ENCODE measurements at places on chromosomes 11 and 22.
A peak's percentile ranks its signal among the peaks of the same experiment; 100 is the strongest.

DNA sequence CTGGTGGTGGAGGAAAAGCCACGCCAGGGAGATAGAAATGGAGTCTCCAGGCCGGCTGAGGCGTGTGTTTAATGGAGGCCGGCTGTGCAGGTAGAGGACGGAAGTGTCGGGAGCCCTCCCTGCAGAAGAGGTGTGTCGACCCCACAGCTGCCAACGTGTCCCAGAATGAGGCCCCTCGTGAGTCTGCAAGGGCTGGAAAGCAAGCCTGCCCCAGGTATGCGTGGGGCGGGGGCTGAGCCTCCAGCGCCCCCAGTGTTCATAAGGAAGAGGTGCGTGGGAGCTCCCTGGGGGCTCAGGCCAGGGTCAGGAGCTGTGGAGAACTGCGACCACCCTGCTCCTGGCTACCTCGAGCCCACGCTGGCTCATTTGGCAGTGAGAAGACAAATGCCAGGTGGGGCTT is 38.0 kb upstream of the JAM3 start:
- DNase-seq = no peak

- no peak for DNase-seq
Measured at GRCh38 chr22:20182365-20182764, 31.5 kb upstream of the CCDC188 start.

DNA sequence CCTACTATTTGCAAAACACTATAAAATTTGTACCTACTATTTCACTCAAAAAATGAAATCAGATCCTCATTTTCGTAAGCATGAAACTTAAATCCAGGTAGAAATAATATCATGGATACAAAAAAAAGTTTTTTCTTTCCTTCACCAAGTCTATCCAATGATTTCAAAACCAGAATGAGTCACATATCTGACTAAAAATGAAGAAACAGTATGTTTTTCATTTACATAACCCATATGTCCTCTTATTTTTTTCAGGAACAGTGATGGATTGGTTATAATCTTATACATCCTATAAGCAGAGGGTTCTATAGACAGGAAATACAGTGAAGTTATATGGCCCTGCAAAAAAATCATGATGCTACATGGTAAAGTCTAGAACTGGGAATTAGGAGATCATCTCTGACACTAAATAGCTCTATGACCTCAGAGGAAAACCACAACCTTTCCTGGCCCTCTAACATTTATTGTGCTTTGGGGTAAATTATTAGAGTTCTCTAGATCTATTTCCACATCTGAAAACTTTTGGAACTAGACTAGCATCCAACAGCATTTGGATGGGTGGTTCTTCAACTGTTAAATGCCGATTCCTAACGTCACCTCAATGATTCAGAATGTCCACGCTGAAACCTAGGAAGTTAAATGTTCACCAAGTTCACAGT is 10.9 kb downstream of the MTMR2 start:
- DNase-seq = no peak

- no peak for DNase-seq
Measured at GRCh38 chr22:42327462-42328129, 57.1 kb upstream of the TCF20 start.

DNA sequence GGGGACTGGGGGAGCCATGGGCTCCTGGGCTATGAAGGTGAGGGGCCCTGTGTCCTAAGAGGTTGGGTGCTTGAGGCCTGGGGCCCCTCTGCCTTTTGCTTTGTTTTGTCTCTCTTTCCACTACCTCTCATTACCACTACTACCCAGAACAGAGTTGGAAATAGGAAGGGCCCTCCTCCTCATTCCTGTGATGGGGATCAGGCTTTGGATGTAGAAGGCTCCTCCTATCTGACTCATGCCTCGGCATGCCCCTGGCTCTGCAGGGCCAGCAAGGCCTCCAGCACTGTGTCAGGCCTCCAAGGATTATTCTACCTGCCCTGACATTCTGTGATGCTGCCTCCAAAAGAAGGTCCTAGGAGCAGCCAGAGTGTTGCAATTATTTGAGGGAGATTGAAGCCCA is 766 bp downstream of the IZUMO1R start:
- no peak for DNase-seq

- DNase-seq = no peak
Measured at GRCh38 chr22:17060126-17060525, 24.7 kb upstream of the IL17RA start.

- DNase-seq = no peak
Measured at GRCh38 chr11:12276831-12277475, 100.4 kb upstream of the PARVA start.

DNA sequence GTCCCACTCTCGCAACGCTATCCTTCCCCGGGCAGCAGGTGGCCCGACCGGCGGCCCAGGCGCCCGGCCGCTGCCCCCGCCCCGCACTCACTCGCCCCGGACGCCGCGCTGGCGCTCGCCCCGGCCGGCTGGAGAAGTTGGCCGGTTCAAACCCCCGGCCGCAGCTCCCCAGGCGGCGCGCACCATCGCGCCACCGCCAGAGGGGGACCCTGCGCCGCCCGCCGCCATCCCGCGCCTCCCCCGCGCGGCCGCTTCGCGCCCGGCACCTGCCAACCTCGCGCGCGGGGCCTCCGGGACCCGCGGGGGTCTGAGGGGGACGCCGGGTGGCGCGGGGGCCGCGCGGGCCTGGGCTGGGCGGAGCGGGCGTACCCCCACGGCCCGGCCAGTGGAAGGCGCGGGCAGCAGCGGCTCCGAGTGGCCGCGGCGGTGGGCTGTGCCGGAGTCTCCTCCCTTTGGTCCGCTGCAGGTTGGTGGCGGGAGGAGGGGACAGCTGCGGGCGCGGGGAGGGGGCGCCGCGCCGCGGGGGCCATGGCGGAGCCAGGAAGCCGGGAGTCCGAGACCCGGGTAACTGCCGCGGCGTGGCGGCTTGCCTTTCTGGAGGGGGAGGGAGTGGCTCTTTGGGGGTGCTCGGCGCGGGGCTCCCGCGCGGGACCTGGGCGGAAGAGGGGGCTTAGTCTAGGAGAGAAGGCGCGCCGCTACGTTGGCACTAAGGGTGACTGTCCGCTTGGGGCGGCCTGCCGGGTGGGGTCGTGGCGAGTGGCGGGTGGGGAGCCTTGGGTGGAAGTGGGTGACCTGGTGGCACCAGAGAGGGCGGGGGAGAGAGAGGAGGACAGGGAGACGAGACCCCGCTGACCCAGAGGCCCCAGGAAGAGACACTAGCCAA is at the start of the genes MPST and TST:
MPST (plus strand) TSS at position 434 of the 883 bp plus-strand sequence; CDS start at position 529, 95 bp downstream.
TST (minus strand) TSS at position 139 of the 883 bp plus-strand sequence. CDS start 715 bp downstream, outside the sequence.
- DNase-seq = peak; percentile 15

DNA sequence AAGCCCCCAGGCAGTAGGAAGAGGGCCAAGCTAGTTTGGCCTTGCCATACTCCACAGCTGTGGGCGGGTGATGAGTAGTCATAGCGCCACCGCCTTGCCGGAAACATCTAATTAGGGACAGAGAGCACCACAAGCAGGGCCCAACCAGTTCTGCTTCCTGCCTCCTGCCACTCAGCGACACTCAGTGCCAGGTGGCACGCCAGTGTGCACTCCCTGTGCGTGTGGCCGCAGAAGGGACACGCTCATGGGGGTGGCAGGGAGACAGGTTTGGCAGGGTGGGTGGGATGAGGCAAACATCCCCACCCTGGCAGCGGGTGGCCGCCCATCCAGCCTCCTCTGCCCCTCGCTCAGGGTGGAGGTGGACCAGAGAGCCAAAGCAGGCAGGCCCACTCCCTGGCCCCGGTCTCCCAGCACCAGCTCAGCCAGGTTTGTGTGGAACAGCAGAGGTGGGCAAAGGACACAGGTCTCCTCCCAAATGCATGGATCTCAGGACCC is 4.9 kb downstream of the OVOL1 start:
- DNase-seq = peak; percentile 37

GRCh38 chr11:96339706-96340554 is 3.1 kb downstream of the MAML2 start:
- DNase-seq = no peak

- DNase-seq = no peak
Measured at GRCh38 chr11:133895551-133895950, 50.2 kb upstream of the SPATA19 start.

DNA sequence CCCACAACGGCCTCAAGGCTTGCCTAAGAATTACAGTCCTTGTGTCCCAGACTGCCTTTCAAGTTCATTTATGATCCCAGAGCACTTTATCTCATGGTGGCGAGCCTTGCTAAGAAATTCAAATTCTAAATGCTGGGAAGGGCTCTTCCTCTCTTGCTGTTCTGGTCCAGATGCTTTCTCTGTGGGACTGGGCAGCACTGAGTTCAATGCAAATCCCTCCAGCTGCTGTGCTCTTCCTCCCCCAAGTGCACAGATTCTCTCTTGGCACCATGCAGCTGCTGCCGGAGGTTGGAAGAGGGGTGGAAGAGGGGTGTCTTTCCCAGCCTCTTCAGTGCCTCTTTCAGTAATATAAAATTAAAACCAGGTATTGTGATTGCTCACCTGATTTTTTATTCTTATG is 828.0 kb downstream of the DLG2 start:
- DNase-seq = no peak

DNA sequence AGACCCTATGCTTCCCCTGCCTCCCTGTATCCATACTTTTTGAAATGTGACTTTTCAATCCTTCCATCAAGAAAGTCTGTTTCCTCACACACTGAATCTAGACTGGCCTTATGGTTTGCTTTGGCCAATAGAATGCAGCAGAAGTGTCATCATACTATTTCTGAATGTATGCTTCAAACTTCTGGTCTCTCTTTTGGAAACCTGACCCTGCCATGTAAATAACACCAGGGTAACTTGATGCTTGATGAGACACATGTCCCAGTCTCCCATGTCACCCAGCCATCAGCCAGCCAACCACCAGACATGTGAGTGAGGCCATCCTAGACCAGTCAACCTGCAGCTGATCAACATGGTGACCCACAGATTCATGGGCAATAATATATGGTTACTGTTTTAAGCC is 29.7 kb upstream of the CAVIN3 start:
- no peak for DNase-seq

DNA sequence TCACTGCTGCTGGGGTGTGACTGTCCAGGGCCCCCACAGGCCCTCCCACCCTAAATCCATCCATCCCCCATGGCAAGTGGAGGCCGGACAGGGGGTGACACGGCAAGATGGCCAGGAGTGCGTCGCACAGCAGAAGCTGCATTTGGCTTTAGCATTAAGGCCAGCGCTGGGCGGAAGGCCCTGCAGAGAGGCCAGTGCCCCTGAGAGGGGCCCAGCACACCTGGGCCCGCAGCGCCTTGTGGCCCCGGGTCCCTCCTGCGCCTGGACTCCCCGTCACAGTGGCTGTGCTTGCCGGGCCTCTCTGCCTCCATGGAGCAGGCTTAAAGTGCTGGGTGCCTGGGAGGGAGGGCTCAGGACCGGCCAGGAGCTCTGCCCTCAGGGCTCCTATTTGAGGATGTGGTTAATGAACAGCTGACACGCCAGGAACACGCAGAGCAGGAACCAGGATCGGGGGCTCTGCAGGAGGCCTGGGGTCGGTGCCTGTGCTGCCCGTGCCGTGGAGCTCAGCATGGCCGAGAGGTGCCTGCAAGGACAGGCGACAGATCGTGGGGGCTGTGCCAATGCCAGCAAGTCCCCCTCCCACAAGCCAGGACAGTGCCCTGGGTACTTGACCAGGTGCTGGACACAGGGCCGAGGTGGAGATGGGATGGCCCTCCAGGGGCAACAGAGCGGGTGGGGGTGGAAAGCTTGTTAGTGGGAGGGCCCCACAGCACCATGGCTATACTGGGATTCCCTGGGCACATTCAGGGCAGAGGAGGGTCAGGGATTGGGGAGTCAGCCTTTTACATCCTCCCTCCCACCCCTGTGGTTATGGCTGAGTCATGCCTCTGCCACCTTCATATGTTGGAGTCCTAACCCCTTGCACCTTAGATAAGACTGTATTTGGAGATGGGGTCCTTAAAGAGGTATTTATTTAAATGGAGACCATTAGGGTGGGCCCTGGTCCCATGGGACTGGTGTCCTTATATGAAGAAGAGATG is 30.9 kb upstream of the CARS1 start:
- DNase-seq = no peak

GRCh38 chr11:127028648-127029047 is 28.1 kb upstream of the KIRREL3 start:
- no peak for DNase-seq

DNA sequence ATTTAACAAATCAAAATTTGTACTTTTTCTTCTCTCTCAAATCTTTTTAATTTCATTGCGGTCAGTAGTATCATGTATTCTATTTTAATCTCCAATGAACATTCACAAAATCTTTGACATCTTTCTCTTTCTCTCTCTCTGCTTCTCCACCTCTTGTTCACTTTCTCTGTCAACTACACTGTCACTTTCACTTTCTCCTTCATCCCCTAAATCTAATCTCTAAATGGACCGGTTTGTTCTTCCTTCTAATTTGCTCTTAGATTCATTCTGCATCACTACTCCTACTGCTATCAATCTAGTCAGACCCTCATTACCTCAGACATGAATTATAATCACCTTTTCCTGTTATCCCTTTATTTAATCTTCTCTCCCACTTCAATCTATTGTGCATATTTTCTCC is 18.6 kb downstream of the CCDC73 start:
- no peak for DNase-seq

GRCh38 chr11:64627371-64627770 is 36.4 kb downstream of the SLC22A12 start:
- DNase-seq = no peak

GRCh38 chr11:76638270-76639197 is 32.0 kb downstream of the LRRC32 start:
- no peak for DNase-seq

DNA sequence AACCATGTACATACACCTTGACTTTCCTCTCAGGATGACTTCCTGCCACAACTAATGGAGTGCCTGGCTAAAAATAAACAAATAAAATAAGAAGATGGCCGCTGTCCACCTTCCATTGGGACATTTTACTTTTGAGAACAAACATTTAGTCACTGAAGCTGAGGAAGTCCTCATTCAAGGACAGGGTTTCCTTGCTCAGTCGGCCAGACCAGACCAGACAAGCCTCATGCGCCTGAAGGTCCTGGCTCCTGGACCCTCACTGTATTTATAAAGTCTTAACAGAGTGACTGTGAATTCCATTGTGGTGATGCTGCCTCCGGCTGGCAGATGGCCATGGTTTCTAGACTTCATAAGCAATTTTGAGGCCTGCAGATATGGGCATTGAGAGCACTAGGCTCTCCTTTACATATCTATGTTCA is 114.5 kb downstream of the MAML2 start:
- DNase-seq = no peak

DNA sequence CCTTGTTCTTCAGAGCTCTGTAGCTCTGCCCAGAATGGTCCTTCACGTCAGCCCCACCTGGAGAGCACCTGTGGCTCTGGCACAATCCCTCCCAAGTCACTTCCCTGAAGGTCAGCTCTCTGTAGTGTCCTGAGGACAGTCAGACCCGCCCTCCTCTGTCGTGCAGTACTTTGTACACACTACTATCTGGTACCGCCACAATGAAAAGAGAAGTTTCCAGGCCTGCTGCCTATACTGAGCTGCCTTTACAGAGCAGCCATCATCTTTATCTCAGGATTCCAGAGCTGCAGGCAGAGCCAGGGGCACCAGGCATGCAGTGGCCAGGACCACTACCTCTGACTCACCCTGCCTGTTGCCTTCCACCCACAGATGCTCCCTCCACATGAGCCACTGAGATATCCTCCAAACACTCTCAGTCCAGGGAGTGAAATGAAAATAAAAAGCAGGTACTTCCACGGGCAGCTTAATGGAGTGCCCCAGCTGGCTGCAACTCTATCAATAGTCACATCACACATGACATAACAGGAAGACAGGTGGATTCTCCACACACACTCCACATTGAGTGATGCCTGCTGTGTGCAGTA is 7.3 kb downstream of the PACSIN2 start:
- no peak for DNase-seq
